ENCODE measurements at places on chromosomes 6 and 20.

GRCh38 chr6:47934023-47934422 is 152.2 kb downstream of the OPN5 start:
- DNase-seq: no peak

GRCh38 chr6:47792216-47792733 is 10.4 kb downstream of the OPN5 start:
- DNase-seq: no peak

GRCh38 chr6:95203153-95203754 is 374.1 kb upstream of the MANEA start:
- no peak for DNase-seq

DNA sequence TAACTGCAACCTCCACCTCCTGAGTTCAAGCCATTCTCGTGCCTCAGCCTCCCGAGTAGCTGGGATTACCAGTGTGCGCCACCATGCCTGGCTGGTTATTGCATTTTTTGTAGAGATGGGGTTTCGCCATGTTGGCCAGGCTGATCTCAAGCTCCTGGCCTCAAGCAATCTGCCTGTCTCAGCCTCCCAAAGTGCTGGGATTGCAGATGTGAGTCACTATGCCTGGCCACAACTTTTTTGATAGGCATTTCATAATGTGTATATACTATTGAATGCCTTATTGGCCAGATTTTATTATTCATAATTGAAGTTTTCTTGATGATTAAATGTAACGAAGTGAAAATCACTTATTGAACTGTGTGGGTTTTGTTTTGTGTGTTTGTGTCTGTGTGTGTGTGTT is 27.9 kb downstream of the FIG4 start:
- DNase-seq: no peak

DNA sequence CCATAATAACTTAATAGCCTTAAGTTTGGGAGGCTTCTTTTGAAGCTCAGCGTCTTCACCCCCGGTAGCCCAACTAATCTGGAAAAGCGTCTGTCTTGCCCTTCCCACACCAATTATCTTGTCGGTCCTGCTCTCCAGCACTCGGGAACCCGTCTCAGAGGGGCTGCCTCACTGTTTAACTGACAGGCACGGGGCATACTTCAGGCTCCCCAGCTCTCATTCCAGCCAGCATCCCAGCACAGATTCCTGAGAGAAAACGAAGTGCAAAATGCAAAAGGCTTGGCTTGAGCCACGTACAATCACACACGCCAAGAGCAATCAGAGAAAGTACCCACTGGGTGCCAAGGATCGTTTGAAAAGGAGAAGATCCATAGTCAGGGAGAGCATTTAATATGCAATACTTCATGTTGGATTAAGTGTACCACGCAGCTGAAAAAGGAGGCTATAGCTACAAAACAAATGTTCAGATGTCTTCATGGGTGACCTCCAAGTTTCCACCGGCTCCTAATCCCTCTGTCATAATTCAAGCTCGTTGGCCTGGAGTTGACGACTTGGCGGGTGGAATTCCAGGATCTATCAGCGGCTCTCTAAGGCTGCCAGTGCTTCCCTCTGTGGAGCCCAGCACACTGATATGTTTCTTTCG is 53.7 kb upstream of the STX16 start:
- DNase-seq: no peak

- DNase-seq: peak; percentile 56
Observed at GRCh38 chr6:692356-692851, 535 bp downstream of the EXOC2 start.

GRCh38 chr20:24984961-24985640 is 7.5 kb downstream of the APMAP start:
- DNase-seq: no peak

- no peak for DNase-seq
Observed at GRCh38 chr6:139778688-139779087, 404.2 kb upstream of the CITED2 start.

All from stimulated activated CD8-positive, alpha-beta memory T cell treated with anti-CD3 and anti-CD28 coated beads, Interleukin-4, amount 100 ng/mL, for 1 hour (primary cell).